Activated effector memory CD4-positive, alpha-beta T cell treated with Interleukin-2 at 50 U/mL for 16 hours (primary cell): ENCODE measurements at places on chromosomes 3 and 15.

DNA sequence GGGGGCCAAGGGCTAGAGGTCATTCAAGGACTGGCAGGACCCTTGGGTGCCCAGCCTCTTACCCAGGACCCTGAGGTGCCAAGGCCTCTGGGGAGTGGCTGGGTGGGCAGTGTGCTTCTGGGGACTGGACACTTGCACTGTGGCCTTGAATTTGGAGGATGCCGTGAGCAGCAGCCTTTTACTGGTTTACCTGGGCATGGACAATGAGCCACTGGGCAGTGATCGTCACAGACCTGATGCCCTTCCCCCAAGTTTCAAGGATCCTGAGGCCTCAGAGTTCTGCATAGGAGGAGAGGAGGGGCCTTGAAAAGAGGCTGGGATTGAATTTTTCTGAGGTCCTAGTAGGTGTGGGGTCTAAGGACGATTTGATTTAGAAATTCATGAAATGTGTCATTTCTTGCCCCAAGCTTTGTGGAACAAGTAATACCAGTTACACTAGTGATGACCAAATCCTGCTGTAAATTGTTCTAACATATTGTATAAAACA, 146.1 kb upstream of the TPM1 start:
- no peak for DNase-seq

DNA sequence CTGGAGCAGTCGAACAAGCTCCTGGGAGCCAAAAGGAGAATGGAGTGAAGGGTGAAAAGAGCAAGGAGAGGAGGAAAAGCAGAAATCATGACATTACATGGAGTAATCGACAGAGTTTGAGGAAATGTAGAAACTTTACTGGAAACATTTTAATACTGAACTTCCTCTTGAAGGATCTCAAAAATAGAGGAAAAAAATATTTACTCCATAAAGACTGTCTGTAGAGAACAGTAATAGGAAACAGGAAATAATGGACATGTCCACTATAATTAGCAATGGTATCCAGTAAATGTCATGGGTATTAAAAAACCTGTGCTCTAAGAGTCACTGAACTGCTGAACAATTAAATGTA, 53.0 kb downstream of the TBC1D2B start:
- no peak for DNase-seq

DNA sequence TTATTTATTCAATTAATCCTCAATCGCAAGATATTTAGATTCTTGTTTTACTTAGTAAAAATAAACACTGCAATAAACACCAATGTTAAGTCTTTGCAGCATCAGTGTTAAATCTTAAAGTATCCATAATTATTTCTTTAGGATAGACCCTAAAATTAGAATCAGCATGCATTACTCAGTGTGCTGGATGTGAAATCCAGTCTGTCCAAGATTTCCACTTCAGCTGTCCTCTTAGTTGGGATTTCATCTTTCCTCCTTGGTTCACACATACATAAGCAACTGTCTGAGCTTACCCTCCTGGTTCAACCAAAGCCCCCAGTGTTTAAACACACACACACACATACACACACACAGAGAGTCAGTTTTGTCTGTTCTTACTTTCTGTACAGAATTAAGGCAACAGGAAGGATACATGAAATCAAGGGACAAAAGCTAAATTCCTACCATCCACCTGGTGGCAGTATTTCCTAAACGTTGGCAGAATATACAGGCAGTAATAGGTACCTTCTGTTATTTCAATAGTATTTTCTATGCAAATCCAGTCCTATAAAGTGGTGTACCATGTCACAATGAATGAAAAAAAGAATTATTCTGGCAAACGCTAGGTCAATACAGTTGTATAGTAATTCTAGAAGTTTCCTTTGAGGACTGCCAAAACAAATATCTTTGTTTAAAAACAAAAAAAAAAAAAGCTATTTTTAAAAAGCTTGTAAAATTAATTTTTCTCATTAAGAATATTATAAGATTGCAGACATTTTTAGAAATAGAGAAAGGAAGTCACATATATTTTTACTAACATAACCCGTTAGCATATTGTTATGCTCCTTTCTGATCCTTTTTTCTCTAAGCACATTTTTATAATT, 27.3 kb upstream of the DMXL2 start:
- DNase-seq, result no peak

- DNase-seq, result no peak
Measured at GRCh38 chr3:179882292-179882691, 154.4 kb downstream of the PEX5L start.

GRCh38 chr3:195105389-195105788, 165.6 kb downstream of the XXYLT1 start:
- DNase-seq, result no peak

GRCh38 chr3:110165753-110166152, 828.4 kb upstream of the DPPA4 start:
- DNase-seq, result no peak

DNA sequence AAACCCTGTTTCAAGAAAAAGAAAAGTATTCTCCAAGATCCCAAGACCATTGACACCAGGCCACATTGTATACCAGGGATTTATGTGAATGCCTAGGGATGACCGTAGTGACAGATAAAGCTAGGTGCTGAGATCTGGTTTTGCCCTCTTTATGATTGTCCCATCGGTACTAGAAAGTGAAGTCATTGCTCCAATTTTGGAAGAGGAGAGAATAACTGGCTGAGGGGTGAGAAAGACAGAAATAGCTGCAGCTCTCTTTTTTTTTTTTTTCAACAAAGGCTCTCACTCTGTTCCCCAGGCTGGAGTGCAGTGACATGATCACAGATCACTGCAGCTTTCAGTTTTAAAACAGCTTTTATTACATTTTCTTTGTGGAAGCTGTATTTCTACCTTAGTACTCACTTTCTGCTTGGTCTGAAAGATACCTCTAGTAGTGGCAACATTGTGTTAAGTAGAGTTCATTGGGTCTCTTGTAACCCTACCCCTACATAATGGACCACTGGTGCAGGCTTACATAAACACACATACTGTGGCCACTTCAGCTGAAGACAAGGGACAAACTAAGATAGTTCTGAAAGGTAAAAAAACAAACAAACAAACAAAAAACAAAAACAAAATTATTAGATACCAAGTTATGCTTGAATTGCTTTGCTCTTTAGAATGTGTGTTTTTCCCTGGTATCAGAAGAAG, 18.0 kb downstream of the ZSCAN29 start:
- DNase-seq, result no peak

- no peak for DNase-seq
Measured at GRCh38 chr3:28727307-28727706, 378.7 kb upstream of the AZI2 start.
